Spleen (tissue), 13 donors: ENCODE measurements at places on chromosomes 2 and 18. TPM values are rescaled to one million over a fixed set of nuclear protein-coding genes. Genes with fewer than 3 reads are reported as not detected.

GULP1 gene
- total RNA-seq: 16.6 TPM

WIPF1 gene
- 246 TPM for total RNA-seq

APCDD1 gene
- 5.8 TPM for total RNA-seq

ASAP2 gene
- 2.8 TPM for total RNA-seq

ATRAID gene
- total RNA-seq: 92.8 TPM

PSTPIP2 gene
- 69.2 TPM for total RNA-seq

TUBA3E gene
- total RNA-seq: not detected

REG1B gene
- total RNA-seq: not detected

GRCh38 chr2:164810843-164811242, 30.8 kb downstream of the COBLL1 start:
- H3K27me3 ChIP-seq: no peaks in the 10 kb centered on the region
- no peaks in the 10 kb centered on the region for H3K36me3 ChIP-seq
- no peaks in the 10 kb centered on the region for H3K4me1 ChIP-seq
- DNase-seq: no peak
- H3K4me3 ChIP-seq: no peak overlapping the region

DNA sequence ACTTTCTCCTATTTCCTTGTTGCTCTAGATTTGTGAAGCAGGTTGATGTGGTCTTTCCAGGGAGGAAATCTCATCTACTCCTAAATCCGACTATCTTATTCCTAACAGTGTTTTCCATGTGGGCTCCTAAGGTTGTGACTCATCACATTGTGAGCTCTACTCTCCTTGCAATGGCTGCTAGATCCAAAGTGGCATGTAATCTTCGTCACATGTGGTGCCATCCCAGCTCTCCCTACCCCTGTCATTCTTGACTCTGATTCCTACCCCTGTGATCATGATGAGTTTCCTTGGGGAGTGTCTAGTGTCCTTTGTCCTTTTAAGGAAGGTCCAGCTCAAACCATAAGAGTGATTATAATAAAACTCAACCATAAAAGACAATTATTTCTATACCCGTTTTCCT, 47.3 kb upstream of the GULP1 start:
- H3K27me3 ChIP-seq: no peaks in the 10 kb centered on the region
- H3K4me1 ChIP-seq: no peaks in the 10 kb centered on the region
- no peaks in the 10 kb centered on the region for H3K36me3 ChIP-seq
- H3K4me3 ChIP-seq: no peak overlapping the region

GRCh38 chr2:235614900-235615712, 121.3 kb downstream of the AGAP1 start:
- no peak for DNase-seq
- H3K4me3 ChIP-seq: no peak overlapping the region
- H3K36me3 ChIP-seq: no peaks in the 10 kb centered on the region
- H3K4me1 ChIP-seq: peaks cover 25% of the 10 kb centered on the region

DNA sequence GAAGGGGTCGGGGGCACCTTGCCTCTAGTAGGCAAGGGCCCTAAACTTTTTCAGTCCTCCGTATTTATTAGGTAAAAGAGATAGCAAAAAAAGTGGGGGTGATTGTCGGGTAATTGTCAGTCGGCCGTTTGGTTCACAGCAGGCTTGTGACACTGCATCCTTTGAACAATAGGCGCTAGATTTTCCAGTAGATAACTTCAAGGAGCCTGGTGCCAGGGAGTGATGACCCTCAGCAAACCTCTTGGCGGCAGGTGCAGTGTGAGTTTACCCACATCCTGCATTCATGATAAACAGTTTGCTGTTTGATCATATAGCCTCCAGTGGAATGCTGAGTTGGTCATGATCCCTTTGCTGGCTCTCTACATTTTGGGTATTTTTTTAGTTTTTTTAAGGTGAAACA, 22.9 kb downstream of the SERPINB8 start:
- H3K27ac ChIP-seq: no peak overlapping the region
- DNase-seq: no peak
- H3K36me3 ChIP-seq: peaks cover 23% of the 10 kb centered on the region
- no peaks in the 10 kb centered on the region for H3K4me1 ChIP-seq

DNA sequence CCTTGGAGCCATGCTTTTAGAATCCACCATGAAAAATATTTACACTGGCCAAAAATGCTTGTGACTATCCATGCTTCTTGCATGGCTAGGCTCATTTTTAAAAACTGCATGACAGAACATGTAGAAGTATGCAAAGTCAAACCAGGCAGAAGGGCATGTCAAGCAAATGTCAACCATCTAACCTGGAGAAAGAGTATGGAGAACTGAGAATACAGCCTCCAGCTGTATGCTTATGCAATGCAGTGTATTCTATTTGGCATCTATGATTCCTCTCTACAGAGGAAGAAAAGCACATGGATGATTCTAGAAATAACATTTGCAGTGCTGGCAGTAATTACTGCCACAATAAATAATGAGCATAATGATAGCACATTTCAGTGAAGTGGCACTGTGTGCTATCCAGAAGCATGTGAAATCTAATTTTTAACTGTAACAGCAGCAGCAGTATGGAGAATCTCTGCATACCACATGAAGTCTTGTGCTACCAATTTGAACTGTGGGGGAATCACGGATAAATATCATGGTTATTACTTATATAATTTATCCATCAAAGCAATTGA, 87.3 kb upstream of the CCDC141 start:
- H3K27ac ChIP-seq: no peak overlapping the region
- H3K4me1 ChIP-seq: no peaks in the 10 kb centered on the region
- H3K27me3 ChIP-seq: no peaks in the 10 kb centered on the region

GRCh38 chr2:23531280-23531679, 146.3 kb downstream of the KLHL29 start:
- H3K27ac ChIP-seq: no peak overlapping the region
- H3K27me3 ChIP-seq: no peaks in the 10 kb centered on the region
- H3K4me1 ChIP-seq: no peaks in the 10 kb centered on the region
- no peaks in the 10 kb centered on the region for H3K36me3 ChIP-seq

DNA sequence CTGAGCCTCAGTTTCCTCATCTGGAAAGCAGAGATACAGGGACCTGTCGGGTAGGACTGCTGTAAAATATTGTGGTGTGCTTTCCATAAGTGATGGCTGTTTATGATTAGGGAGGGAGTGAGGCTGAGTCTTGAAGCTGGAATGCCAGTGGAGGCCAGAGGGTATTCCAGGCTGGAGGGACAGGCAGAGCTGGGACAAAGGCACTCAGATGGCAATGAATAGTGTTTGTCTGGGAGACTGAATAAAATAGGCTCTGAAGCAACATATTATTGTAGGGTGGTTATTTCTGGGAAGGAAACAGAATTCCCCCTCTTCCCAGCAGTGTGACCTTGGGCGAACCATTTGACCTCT, 120.7 kb downstream of the INHBB start:
- no peak overlapping the region for H3K27ac ChIP-seq
- peaks cover 3% of the 10 kb centered on the region for H3K4me1 ChIP-seq
- no peak overlapping the region for H3K4me3 ChIP-seq
- DNase-seq: no peak
- no peaks in the 10 kb centered on the region for H3K36me3 ChIP-seq
- peaks cover 5% of the 10 kb centered on the region for H3K27me3 ChIP-seq

DNA sequence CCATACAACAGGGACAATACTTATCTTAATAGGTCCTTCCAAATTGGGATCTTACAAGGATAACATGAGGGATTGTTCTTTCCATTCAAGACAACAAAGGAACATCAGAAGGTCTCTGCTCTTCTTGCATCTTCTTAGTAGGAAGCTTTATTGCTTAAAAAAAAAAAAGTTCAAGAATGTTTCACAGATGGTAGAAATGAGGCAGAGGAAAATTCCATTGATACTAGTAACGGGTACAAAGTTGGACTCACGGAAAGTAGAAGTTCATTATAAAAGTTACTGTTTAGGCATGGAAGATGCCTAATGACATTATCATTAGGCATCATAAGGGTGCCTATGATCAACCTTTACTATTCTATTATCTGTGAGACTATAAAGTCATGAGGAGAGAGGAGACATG, 136.2 kb downstream of the LAMA3 start:
- H3K27ac ChIP-seq: no peak overlapping the region
- no peaks in the 10 kb centered on the region for H3K36me3 ChIP-seq
- H3K4me1 ChIP-seq: peaks cover 3% of the 10 kb centered on the region
- no peak for DNase-seq

DNA sequence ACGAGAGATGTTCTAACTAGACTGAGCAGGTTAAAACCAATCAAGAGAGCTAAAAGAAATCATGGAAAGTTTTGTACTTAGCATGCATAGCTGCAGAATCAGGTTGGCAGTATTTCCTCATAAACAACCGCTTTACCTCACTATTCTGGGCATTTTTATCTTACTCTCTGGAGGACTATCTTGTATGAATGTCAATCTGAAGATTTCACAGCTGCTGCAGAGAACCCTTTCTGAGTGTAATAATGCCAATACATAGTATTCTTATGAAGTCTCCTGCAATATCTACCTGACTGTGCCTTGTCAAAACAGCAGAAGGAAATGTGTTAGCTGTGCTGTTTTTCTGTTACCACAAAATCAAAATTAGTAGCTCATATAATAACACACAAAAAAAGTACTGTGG, 705.9 kb upstream of the FSHR start:
- no peaks in the 10 kb centered on the region for H3K4me1 ChIP-seq
- no peaks in the 10 kb centered on the region for H3K36me3 ChIP-seq
- DNase-seq: no peak
- H3K4me3 ChIP-seq: no peak overlapping the region
- H3K27ac ChIP-seq: no peak overlapping the region
- no peaks in the 10 kb centered on the region for H3K27me3 ChIP-seq

DNA sequence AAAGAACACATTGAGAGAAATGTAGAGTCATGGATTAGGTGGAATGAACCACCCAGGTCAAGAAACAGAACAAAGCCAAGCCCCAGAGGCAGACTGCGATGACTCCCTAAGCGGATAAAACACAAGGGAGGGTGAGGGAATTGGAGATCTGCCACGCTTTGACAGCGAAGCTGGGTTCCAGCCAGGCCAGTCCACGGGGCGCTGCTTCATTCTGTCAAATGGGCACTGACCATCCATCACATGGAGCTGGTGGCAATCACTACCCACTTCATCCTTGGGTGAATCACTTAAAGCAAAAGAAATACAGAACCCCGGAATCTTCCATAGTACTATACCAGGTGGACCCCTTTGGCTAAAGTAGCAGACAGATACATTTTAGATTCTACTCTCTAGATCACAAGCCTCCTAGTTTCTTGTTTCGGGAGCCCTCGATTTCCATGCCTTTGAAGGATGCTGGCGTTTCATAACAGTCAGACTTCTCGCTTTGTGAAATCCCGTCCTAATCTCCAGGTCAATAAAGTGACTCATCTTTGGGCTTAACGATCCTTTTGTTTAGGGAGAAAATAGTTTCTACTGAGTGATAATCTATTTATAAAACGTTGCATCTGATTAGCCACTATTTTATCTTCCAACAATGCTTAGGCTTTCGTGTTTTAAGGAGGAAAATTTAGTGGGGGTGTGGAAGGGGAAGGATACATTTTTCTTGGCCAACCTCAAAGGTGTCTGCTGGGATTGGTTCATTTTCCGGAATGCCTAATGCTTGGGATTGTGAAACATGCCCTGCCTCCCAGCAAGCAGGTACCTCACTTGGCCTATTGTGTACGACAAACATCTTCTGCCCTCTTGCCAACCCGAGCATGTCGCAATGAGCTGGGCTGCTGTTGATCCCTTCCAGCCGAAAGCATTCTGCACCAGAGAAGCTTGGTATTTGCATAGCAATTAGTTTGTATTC, 44.1 kb upstream of the HDAC4 start:
- no peak for DNase-seq
- H3K27me3 ChIP-seq: peaks cover 35% of the 10 kb centered on the region
- no peak overlapping the region for H3K27ac ChIP-seq

DNA sequence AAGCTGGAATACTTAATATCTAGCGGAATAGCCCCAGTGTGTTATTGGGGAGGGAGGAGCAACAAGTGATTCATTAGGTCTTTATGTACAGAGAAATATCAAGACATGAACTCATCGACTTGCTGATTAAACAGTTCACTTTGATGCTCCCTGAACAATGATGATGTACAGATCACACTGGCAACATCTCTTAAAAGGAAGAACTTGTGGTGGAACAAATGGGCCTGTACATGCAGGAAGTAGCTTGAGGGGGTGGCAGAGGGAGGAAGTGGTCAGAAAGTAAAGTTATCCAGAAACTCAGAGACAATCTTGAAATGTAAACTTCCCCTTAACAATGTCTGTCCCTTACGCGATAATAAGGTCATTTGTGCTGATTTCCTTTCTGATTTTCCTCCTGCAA, 90.5 kb downstream of the NXPH2 start:
- H3K27ac ChIP-seq: no peak overlapping the region
- H3K4me3 ChIP-seq: no peak overlapping the region
- no peak for DNase-seq
- H3K36me3 ChIP-seq: no peaks in the 10 kb centered on the region

GRCh38 chr2:202193881-202194353, 44.5 kb downstream of the SUMO1 start:
- no peak overlapping the region for H3K4me3 ChIP-seq
- H3K27ac ChIP-seq: no peak overlapping the region
- no peaks in the 10 kb centered on the region for H3K27me3 ChIP-seq
- DNase-seq: no peak
- no peaks in the 10 kb centered on the region for H3K4me1 ChIP-seq

DNA sequence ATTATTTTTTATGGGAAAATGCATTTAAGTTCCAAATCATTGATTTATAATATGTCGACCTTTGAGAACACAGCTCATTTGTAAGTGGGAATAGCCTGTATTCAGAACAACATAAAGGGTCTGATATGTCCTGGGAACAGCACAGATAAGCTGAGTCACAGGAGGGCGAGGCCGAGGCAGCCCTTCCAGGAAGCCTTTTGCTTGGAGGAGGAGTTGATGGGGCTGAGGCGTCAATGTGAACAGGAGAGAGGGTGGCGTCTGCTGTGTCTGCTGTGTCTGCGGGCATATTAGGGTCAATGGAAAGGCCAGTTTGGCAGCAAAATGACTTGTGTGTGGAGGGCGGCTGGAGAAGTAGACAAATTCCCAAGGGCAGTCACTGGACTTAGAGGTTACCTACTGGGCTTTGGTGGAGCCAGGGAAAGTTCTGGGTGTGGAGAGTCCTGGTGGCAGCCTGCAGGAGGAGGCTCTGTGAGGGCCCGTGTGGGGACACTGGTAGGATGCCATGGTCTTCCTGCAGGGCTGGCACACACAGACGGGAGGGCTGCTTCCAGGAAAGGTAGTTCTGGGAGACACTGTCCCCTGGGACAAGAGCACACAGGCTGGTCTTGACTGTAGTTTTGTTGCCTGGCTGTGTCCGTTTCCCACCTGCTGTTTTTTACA, 128.1 kb downstream of the GLI2 start:
- H3K27me3 ChIP-seq: peaks cover 2% of the 10 kb centered on the region
- no peaks in the 10 kb centered on the region for H3K4me1 ChIP-seq
- H3K27ac ChIP-seq: no peak overlapping the region
- peak; percentile 66 for DNase-seq
